ENCODE measurements at places on chromosomes 16 and 17.
A peak's percentile ranks its signal among the peaks of the same experiment; 100 is the strongest.

DNA sequence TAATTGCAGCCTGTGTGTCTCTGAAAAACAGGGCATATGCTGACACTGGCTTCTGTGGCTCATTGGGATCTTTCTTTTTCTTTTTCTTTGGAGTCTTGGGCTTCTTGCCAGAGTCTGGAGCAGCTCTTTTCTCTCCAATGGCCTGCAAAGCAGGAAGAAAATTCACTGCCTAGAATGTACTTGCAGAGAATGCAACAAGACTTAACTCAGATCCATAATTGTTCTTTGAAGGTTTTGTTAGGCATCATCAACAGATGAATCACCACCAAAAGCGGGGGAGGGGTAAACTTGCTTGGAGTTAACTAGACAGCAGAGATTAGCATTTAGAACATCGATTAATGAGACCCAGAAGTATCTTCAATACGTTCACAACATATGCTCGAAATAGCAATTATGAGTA lies 100.9 kb downstream of the TOX3 start:
- no peak for DNase-seq

DNA sequence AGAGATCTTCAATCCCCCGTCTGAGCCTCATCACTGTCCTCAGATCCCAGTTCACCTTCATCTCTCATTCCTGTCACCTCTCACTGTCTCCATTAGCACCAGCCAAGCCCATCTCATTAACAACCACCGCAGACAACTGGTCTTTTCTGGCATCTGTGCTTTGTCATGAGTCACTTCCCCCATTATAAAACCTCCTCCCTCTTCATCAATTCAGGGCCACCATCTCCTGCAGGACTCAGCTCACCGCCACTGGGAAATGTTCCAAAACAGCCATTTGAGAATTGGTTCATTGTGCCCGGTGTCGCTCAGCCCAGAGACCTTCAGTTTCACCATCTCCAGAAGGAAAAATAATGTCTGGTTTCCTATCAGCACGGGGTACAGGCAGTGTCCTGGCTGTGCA lies 56.9 kb upstream of the TEKT3 start:
- DNase-seq = no peak

GRCh38 chr16:11138022-11138768 lies 117.8 kb downstream of the SOCS1 start:
- no peak for DNase-seq

DNA sequence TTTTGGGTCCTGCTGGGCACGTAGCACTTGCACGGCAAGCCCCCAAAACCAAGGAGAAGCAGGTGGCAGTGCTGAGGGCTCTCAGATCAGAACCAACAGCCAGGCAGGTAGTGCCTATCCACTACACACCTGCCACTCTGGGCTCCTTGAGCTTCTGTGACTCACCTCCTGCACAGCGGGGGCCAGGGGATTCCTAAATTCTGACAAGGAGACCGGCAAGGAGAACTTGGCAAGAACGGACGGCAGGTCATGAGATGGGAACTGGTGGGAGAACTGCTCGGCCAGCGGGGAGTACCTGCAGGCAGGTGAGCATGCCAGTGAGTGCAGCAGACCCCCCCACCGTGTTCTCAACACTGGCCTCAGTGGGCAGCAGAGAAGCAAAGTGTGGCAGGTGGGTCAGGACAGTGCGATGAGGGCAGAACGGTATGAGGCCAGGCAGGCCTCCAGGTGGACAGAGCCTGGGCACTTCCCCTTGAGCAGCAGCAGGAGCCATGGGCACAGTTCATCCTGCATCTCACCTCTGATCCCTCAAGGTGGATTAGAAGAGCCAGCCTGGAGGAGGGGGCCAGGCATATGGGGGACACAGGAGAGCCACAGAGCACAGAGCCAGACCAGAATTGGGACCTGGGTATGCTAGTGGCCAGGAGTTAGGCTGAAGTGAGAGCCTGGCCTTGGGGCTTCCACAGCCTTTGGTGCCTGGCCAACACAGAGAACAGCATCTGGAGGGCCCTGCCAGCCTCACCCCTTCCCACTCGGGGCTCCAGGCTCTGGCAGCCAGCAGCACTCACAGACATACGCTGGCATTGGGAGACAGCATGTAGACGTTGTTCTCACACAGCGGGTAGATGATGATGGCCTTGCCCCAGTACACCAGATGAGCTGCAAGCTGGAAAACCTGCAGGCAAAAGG lies 14.7 kb downstream of the MPG start:
- DNase-seq = no peak

DNA sequence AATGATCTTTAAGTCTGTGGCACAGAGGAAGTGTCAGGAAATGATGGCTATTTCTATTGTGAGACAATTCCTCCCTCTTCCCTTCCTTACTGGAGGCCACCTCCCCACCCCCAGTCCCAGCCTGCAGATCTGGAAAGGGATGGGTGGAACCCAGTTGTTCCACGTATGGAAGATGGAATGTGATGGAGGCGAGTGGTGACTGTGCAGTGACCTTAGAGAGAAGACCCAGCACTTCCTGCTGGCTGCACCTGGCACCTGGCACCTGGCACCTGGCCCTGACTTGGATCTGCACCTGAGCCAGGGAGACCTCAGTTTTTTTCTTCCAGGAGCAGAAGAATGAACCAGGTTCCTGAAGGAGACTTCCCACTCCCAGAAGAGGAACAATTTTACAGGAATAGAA lies 33.0 kb upstream of the TMC5 start:
- peak; percentile 50 for DNase-seq

DNA sequence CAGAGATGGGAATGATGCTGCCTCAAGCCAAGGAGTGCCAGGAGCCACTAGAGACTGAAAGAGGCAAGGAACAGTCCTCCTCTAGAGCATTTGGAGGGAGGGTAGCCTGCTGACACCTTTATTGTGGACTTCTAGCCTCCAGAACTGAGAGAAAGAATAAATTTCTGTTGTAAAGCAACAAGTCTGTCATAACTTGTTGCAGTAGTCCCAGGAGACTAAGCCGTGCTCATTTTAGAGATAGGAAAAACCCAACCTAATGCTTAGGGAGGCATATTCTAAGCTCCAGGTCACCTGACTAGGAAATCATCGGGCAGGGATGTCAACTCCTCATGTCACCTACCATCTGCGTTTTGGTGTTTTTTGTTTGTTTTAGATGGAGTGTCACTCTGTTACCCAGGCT lies 345.4 kb upstream of the EEF2KMT start:
- DNase-seq = no peak

- no peak for DNase-seq
Measured at GRCh38 chr16:86467490-86467889, 42.8 kb upstream of the FOXF1 start.

DNA sequence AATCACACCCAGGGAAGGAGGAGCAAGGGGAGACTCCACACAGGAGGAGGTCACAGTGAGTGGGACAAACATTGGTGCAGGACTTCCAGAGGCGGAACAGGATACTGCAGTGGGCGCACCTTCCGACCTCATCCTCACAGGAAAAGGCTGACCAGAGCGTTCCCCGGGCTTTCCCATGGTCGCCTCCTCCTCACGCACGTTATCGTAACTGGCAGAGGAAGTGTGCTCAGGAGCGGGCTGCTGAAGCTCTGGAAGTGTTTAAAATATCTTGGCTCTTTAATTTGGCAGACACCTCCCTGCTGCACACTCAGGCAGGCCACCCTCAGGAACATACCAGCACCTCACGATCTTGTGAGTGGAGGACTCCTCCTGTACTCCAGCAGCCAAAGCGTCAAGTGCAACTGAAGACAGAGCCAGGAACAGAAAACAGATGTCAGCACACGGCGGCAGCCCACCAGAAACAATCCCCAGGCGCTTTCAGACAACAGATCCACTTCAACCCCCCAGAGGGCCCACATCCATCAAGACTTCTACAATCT lies 17.5 kb downstream of the FANCA start:
- no peak for DNase-seq

GRCh38 chr17:416293-417206 lies 63.9 kb upstream of the RPH3AL start:
- DNase-seq = no peak

DNA sequence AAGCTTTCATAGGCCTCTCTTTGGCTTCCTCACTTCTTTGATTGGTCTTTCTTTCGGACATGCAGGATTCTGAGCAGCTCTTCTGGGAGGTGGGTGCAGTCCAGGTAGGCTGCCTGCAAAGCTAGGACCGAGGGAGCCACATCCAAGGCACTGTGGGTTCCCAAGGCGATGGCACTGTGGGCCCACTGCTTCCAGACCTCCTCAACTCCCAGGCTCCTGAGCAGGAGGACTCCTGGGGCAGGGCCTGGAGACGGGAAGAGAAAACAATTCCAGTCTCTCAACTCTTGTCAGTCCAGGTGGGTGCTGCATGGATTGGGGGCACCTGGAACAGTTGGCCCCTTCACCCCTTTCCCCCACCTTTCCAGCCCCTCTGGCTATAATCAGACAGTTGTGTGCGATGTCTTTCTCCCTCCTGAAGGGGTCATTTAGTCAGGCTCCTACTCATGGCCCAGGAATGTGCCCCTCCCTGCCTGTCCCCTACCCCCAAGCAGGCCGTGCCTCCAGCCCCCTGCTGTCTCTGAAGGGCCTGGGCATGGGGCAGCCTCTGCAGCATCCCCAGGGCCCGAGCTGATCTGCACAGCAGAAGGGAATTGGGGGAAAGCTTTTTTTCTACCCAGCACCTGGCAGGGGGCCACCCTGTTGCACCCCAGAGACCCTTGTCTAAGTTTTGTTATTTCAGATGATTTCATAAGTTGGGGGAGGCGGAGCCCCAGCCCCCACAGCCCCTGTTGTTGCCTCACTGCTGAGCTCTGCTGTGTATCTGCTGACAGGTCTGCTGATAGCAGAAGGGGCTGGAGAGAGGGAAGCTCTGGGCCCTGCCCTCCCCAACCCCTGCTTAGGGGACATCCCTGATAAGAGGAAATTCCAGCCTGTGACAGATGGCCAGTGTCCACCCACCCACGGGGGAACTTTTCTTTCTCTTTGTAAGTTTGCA lies 330.3 kb downstream of the SEC14L1 start:
- no peak for DNase-seq

GRCh38 chr16:56460101-56460500 lies 8.7 kb downstream of the OGFOD1 start:
- no peak for DNase-seq

DNA sequence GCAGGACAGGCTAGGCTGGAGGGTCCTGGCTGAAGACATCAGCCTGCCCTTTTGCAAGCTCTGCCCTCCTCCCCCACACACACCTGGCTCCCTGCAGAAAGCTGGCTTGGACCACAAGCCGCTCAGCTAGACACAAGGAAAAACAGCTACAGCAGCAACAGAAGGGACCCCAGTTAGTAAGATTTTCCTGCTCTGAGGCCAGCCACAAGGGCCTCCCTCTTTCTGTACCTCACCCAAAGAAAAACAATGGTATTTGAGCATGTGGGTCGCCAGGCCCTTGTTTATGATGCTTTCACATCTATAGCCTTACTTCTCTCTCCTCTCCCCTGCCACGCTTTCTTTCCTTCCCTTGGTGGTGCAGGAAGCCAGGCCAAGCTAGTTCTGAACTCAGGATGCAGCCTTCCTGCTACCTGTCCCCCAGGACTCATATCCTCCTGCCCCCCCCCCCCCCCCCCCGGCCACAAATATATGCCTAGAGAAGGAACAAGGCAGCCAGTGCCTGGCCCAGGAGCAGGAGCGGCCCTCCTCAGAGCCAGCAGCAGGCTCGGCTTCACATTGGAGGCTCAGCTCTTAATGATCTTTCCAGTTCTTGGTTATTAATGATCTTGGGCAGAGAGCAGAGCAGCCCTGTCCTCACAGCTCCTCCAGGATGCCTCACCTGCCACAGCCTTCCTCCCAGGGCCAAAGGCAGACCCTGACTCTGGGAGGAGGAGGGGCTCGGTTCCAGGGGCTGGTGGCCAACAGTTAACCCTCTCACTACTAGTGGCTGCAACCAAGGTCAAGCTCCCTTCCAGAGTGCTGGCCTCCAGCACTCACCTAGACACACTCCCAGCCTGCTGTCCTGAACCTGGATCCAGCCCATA lies 19.5 kb downstream of the GRIN2C start:
- DNase-seq = no peak

- DNase-seq = no peak
Measured at GRCh38 chr16:7503666-7504065, 171.0 kb downstream of the RBFOX1 start.

DNA sequence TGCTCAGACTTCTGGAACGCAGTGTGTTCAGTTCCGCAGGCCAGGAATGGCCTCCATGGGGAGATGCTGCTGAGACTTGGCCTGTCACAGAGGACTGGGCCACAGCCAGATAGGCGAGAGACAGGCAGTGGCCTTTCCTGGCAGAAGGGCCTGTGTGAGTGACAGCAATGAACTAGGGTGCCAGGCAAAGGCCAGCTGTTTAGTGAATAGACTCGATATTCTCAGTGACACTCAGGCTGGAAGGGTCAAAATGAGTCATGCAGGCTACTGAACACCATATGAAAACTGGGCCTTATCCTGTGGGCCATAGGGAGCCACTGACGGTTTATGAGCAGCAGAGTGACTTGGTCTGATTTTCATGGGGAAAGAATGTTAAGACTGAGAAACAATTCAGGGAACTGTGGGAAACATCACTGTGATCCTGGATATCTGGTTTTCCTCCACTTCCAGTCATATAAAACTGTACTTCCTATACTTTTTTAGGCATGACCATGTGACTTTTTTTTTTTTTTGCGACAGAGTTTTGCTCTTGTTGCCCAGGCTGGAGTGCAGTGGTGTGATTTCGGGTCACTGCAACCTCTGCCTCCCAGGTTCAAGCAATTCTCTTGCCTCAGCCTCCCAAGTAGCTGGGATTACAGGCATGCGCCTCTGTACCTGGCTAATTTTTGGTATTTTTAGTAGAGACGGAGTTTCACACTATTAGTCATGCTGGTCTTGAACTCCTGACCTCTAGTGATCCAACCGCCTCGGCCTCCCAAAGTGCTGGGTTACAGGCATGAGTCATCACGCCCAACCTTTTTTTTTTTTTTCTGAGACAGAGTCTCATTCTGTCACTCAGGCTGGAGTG lies 5.2 kb upstream of the NUBP1 start:
- DNase-seq = peak; percentile 60

- DNase-seq = no peak
Measured at GRCh38 chr17:41760878-41761277, 25.6 kb downstream of the JUP start.

- DNase-seq = no peak
Measured at GRCh38 chr16:85436207-85436606, 176.9 kb upstream of the GSE1 start.

- no peak for DNase-seq
Measured at GRCh38 chr16:27720731-27721530, 171.0 kb downstream of the KATNIP start.

- DNase-seq = no peak
Measured at GRCh38 chr16:63171545-63171944, 1135.3 kb upstream of the CDH8 start.

DNA sequence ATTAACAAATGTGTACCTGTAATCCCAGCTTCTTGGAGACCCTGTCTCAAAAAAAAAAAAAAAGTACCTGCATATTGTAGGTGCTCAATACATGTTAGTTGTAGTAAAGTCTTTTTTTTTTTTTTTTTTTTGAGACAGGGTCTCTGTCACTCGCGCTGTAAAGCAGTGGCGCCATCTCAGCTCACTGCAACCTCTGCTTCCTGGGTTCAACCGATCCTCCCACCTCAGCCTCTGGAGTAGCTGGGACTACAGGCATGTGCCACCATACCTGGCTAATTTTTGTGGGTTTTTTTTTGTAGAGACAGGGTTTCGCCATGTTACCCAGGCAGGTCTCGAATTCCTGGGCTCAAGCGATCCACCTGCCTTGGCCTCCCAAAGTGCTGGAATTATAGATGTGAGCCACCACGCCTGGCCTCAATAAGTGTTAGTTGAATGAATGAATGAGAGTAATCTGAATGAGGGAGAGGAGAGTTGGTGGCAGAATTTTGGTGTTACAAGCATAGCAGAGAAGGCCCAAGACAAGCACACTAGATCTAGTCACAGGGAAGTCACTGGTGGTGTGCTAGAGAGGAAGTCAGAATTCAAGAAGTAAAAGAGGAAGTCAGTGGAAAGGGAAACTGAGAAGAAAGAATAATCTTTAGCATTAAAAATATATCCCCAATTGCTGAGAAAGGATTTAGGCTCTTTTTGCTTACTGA lies 9.4 kb upstream of the MYL4 start:
- DNase-seq = no peak

Measured in epithelial cell of prostate (primary cell).